ENCODE measurements at places on chromosomes 5 and 9.

- DNase-seq = no peak
Observed at GRCh38 chr5:138372225-138372624, 19.7 kb downstream of the KDM3B start.

DNA sequence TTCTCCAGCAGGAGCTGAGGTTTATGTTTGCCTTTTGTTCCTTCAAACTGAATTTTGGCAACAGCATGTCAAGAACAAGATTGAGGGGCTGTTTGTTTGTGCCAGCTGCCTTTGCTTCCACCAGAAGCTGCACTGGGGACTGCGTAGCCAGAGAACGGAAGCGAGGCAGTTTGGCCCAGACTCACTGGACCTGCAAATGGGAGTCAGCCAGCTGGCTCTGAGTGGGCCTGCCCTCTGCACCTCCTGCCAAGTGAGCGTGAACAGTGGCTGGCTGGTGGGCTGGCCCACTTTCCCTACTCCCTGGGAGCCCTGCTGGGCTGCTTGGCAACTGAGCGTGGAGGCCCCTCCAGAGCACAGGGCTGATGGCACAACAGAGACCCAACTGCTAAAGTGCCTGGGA, 111.6 kb downstream of the GALNT10 start:
- DNase-seq = no peak

GRCh38 chr9:89878687-89879086, 273.9 kb downstream of the GADD45G start:
- no peak for DNase-seq

GRCh38 chr9:127118597-127119319, 3.7 kb downstream of the ANGPTL2 start:
- DNase-seq = peak; percentile 25

GRCh38 chr9:110140276-110140675, 67.7 kb downstream of the C9orf152 start:
- no peak for DNase-seq

GRCh38 chr9:114693248-114693855, 11.4 kb upstream of the TEX48 start:
- no peak for DNase-seq

GRCh38 chr9:121359351-121360294, 10.4 kb downstream of the STOM start:
- no peak for DNase-seq

Measured in GM12864 (cell line).